ENCODE measurements at places on chromosomes 3 and 15. TPM values are rescaled to one million over a fixed set of nuclear protein-coding genes. Genes with fewer than 3 reads are reported as not detected.

Gene GXYLT2
- 2.5 TPM for total RNA-seq

Gene CEP152
- 4.5 TPM for total RNA-seq

Gene SEC62
- total RNA-seq, result 25.2 TPM

Gene CTNNB1
- total RNA-seq, result 398 TPM

Gene ZMYND10
- 0.52 TPM for total RNA-seq

Gene PLXNA1
- 104 TPM for total RNA-seq
